ENCODE measurements at places on chromosomes 13 and 19.

GRCh38 chr19:46766569-46767317 lies 20.5 kb upstream of the STRN4 start:
- no peak for DNase-seq

GRCh38 chr13:57874530-57874929 lies 243.0 kb downstream of the PCDH17 start:
- no peak for DNase-seq

DNA sequence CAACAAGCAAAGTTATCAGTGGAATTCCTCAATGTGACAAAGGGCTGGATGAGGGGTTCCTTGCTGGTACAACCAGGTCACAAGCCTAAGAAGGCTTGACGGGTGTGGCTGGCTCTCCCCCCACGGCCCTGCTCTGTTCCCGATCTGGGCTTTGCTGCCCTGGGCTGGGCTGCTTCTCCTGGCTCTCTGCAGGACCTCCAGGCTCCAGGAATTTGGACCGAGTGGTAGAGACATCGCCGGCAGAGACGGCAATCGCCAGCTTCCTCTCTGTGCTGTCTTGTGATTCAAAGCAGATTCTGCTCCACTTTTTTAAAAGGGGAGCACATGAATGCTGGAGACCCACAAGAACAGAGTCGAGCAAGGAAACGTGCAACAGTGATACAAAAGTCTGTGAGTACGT lies at the start of gene SERPINE3:
TSS of gene SERPINE3 (plus strand) at position 338 of the 400 bp plus-strand sequence. CDS start 1,401 bp downstream, outside the sequence.
- DNase-seq = no peak

DNA sequence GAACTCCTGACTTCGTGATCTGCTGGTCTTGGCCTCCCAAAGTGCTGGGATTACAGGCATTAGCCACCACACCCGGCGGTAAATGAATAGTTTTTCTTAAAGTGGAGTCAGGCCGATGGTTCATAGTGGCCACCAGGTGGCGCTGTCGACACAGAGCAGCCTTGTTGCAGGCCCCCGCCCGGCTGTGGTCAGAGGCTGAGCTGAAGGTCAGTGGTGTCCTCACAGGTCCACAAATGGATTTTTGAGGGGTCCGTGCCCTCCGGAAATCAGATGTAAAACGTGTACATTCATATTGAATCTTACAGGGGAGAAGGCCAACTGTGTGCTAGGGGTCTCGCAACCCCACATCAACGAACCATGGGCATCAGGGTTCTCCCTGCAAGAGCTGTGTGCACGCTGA lies 13.4 kb upstream of the WDR18 start:
- no peak for DNase-seq
